ENCODE measurements at places on chromosomes 11 and 22.

DNA sequence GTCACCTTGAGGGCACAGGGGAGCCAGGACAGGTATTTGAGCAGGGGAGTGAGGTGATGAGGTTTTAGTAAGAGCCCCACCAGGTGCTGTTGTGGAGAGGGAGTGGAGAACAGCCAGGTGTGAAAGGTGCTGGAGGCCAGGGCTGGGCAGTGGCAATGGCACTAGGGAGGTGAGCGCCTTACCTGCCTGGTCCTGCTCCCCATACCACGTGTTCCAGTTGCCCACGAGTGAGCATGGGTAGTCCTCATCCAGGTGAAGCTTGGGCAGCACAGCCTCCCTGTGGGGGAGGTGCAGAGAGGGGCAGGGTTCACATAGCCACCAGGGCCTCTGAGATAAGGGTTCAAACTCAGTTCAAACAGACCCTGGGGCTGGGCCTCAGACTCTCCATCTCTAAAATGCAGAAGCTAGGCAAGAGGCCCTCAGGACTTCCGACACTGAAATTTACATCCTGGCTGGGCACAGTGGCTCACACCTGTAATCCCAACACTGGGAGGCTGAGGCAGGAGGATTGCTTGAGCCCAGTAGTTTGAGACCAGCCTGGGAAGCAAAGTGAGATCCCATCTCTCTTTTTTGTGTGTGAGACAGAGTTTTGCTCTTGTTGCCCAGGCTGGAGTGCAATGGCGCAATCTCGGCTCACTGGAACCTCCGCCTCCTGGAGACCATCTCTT is 11.8 kb downstream of the NIPSNAP1 start:
- no peak for DNase-seq

- no peak for DNase-seq
Measured at GRCh38 chr11:68061508-68061907, 22.7 kb downstream of the TCIRG1 start.

DNA sequence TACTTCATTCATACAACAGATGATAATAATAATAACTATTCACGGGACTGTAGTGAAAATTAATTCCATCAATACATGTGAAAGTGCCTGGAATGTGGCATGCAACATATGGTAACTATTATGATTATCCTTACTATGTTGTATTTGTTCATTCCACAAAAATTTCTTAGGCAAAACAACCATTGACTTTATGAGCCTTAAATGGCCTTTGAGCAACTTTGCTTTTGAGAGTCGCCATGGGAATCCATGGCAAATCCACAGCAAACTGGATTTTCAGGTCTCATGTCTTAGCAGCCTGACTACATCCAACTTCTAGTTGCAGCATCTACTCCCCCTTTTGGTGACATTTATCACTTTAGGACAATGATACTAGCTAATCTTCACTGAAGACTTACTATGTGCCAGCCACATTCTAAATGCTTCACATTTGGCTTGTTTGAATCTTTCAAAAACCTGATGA is 56.8 kb downstream of the SLC1A2 start:
- DNase-seq: no peak

DNA sequence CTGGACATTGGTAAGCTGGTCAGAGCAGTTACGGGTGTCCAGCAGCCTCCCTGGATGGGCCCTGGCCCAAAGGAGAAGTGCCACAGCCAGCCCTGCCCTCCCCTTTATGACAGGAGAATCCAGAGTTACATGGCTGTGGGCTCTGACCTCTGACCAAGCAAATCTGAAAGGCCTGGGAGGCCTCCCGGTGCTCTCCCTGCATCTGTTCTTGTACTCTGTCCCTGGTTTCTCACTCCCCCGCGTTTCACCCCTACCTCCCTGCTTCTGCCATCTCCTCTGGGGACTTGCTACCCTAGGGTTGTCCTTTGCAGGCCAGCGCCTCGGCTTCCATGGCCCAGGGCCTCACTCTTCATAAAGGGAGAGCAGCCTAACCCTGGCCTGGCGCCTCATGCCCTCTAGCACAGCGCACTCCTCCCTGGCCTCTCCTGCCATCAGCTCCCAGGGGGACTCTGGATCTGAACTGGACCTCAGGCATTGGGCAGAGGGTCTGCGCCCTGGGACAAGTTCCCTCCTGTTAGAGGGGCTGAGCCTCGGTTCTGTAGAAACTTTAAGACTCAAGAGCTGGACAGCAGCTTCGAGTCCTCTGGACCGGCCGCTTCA is 10.7 kb downstream of the PICK1 start:
- DNase-seq: no peak

GRCh38 chr11:110891411-110891810 is 179.2 kb upstream of the ARHGAP20 start:
- no peak for DNase-seq

DNA sequence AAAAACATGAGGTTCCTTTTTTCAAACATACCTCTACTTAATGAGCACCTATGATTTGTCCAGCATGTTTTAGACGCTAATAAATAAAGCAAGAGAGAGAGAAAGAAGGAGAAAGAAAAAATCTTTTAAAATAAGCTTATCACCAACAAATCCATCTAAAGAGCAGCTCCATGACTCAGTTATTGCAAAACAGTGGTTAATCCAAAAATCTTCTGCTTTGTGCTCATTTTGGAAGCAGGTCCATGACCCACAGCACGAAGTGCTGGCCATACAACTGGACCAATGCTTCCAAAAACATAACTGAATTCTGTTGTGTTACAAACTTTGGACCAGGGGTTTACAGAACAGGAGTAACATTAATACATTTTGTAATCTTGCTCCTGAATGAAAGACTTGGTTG is 696.6 kb downstream of the KCNA4 start:
- no peak for DNase-seq

- DNase-seq: no peak
Measured at GRCh38 chr11:79179087-79179486, 261.7 kb downstream of the TENM4 start.

GRCh38 chr22:33002035-33002434 is 56.1 kb downstream of the SYN3 start:
- DNase-seq: no peak

- DNase-seq: no peak
Measured at GRCh38 chr22:23787600-23787896, 782 bp downstream of the SMARCB1 start.

DNA sequence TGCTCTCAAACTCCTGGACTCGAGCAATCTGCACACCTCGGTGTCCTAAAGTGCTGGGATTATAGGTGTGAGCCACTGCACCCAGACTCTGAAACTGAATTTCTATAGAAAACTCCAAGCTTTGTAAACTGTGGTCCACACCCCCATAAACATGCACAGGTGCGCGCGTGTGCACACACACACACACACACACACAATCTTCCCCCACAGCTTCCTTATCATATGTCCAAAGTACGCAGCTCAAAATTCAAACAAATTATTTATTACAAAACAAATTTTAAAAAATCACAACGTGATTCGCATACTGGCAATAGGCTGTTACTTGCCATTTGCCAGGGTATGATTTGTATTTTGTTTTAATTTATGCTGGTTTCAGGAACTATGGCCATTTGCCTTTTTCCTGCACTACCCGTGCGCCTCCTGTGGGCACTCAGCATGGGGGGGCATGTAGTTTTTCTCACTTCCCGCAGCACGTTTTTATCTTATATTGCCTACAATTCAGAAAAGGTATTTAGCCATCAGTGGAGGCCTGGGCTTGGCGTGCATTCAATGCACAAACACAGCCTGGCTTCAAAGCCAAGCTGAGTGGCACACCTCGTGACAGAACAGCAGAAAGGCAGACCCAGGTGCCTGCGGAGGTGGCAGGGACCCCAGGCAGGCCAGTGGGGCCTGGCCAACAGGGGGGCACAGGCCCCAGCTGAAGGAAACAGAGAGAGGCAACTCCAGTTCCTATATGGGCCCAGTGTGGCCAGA is 10.8 kb upstream of the SNX32 start:
- no peak for DNase-seq

- DNase-seq: no peak
Measured at GRCh38 chr22:29480512-29481264, 670 bp downstream of the NEFH start.

- DNase-seq: peak; percentile 16
Measured at GRCh38 chr11:69044111-69045013, 4.4 kb upstream of the TPCN2 start.

- no peak for DNase-seq
Measured at GRCh38 chr11:75313513-75314272, 37.8 kb downstream of the ARRB1 start.

DNA sequence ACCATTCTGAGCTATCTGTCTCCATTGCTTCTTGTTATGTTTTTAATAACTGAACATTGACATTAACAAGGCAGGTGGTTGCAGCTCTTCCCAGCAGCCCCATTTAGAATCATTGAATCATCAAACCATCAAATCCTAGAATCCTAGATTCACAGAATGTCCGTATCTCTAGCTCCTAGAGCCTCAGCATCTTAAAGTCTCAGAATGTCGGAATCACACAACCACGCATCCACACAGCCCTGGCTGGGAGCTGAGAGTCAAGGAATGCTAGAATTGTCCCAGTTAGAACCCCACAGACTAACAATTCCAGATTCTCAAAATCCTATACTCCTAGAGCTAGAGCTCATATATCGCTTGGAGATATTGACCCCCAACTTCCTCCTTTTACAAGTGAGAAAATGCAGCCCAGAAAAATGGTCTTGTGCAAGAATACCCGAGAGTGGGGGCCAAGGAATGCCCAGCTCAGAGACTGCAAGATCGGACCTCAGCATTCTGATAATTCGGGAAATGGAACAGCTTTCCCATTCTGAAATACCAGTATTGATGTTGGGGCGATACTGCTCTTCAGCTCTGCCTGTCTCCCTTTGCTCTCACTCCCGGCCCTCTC is 38.8 kb downstream of the PDE2A start:
- DNase-seq: no peak

DNA sequence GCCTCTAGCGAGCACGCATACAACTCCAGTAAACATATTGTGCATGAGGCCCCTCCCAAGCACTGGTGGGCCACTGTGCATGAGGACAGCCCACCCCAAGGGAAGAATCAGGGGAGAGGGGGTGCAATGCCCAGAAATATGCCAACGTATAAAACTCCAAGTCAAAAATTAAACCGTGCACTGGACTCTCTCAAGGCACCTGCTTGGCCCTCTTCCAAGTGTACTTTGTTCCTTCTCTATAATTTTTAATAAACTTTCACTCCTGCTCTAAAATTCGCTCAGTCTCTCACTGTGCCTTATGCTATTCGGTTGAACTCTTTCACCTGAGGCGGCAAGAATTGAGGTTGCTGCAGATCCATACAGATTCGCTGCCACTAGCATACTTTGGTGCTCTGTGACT is 465.3 kb upstream of the TENM4 start:
- DNase-seq: no peak

GRCh38 chr11:73566422-73566821 is 31.5 kb downstream of the FAM168A start:
- no peak for DNase-seq

GRCh38 chr11:68792400-68792966 is 41.2 kb upstream of the TESMIN start:
- DNase-seq: no peak

DNA sequence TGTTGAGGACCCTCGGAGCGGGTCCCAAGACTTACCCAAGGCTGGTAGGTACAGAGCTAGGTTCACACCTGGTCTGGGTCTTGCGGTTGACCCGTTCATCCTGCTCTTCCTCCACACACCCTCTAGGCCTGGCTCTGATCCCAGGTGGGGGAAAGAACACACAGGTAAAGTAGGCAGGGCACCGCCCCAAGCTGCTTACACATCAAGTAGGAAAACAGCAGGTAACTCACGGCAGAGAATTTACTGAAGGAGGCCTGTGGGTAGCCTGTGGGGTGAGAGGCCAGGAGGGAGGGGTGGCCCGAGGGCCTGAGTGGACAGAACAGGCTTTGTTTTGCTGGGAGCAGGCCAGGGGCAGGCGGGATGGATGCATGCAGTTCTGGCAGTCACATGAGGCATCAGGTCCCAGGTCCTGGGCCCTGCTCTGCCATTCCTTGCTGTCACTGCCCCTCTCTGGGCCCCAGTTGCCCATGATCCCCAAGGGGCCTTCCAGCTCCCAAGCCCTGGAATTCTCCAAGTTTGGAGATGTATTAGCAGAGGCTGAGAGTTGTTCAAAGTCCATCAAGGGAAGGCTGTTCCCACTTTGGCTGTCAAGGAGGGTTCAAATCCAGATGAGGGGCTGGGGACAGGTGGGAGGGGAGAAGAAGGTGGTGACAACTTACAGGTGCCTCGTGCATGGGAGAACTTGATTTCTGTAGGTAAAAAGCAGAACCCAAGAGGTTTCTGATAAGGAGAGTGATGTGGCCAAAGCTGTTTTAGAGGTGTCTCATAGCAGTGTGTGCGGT is 5.7 kb downstream of the TSKU start:
- DNase-seq: no peak

DNA sequence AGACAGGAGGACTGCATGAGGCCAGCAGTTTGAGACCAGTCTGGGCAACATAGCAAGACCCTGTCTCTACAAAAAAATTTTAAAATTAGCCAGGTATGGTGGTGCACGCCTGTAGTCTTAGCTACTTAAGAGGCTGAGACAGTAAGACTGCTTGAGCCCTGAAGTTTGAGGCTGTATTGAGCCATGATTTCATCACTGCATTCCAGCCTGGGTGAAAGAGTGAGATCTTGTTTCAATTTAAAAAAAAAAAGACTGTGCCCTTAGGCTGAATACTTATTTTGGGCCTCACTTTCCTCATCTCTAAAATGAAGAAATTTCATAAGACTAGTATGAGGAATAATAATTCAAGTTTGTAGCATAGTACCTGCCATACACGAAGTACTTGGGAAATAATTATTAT is 6.9 kb downstream of the AQP11 start:
- DNase-seq: no peak

DNA sequence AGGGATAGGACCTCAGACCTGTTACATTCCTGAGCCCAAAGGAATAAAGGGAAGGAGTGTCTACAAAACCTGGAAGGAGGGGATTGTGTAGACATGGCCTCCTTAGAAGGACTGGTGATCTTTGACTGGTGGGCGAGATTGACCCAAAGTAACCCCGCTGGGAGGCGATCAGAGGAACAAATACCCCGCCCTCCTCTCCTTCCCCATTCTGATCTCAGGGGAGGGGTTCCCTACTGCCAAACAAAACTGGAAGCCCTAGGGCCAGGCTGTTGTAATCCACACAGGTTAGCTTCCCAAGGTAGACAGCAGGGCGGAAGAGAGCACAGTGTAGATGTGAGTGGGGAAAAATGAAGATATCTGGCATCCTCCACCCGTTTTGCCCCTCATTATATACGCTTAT is 24.7 kb downstream of the NCF4 start:
- no peak for DNase-seq

DNA sequence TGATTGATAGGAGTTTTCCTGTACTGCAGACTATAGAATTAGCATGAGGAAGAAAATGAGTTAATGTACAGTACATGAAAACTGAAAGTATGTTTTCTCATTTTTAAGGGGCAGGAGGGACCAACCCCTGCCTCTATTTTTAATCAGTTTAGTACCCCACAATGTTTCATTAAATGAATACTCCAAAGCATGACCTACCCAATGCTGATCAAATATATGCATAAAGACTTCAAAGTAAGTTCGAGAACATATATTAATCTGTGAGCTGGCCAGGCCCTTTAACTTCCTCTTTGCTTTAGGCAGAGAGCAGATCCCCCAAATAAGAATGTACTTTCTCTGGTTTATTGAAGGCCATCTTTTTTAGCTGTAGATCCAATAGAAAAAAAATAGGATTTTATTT is 161.0 kb downstream of the FCHSD2 start:
- DNase-seq: no peak
